Hematopoietic multipotent progenitor cell treated with erythropoietin and hydrocortisone succinate and interleukin-3 and kit ligand, for 8 days (in vitro differentiated cells): ENCODE measurements at places on chromosomes 6 and 20.
A peak's percentile ranks its signal among the peaks of the same experiment; 100 is the strongest.

DNA sequence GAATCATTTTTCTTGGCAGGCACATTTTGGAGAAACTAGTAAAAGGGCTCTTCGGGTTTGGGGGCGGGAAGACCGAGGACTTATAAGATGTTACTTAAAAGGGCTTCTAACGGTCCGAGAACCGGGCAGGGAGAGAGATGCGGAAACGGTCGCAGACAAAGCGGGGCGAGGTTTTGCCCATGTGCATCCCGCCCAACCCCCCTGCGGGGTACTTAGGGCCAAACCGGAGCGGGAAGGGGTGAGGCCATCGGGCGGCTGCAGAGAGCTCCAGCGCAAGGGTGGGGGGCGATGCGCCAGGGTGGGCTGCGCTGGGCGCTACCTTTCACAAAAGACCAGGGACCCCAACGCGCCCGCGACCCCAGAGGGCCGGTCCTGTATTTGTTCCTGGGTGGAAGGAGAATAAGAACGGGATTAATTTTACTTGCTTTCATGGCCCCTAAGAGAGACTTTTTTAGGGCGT, 616 bp downstream of the TUBB start:
- DNase-seq, result peak; percentile 85

DNA sequence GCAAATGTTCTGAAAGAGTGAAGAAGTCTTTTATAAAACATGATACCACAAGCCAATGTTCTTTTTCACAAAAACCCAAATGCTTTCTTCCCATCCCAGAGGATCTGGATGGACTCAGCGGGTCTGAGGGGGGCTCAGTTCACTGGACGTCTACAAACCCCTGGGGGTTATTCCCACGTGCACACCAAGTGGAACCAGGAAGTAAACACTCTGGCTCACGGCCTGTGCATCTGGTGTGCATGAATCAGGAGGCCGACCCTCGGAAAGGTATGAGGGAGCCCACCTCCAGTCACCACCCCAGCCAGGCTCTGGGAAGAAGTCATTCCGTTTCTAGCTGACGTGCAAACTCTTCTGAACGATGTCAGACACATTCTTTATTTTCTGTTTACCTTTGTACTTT, 252.2 kb downstream of the DLL1 start:
- no peak for DNase-seq

DNA sequence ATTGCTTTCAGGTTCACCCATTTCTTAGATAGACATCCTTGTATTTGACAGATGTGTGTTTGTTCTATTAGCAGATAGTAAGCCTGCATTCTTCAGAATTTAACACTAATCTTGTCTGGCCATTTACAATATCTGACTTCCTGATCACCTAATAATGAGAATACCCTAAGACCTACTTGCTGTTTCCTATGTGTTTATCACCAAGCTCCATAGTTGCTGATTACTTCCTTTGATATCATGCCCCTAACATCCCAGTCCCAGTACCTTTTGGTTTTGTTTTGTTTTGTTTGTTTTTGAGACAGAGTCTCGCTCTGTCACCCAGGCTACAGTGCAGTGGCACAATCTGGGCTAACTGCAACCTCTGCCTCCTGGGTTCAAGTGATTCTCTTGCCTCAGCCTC, 143.6 kb upstream of the DST start:
- DNase-seq, result no peak

DNA sequence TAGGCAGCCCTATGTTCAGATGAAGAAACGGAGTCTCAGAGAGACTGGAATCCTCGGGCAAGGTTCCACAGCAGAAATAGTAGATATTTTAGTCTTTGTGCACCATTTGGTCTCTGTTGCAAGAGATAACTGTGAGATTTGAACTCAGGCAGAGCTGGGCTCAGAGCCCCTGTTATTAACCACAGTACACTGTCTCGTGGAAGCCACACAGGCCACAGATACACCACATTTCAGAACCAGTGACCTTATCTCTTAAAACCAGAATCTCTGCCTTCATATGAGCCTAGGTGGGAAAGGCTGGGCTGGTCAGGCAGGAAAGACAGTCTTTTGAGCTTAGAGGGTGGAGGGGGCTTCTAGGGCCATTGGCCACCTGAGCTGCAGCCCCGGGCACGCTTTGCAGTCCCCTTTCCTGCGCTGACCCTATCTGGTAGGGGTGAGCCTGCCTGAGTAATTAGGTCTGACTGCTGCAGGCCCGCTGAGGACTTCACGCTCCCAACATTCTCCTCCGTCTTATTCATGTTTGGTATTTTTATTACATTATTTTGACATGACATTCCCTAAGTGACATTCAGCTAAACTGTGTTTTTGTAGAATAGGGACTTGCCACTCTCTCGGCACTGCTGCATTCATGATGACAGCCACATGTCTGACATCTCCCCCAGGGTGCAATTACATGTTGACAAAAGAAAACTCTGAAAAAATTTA, 71.1 kb downstream of the KCNB1 start:
- peak; percentile 69 for DNase-seq
